ENCODE measurements at places on chromosomes 6 and 20. TPM values are rescaled to one million over a fixed set of nuclear protein-coding genes. Genes with fewer than 3 reads are reported as not detected.

Gene REM1
- total RNA-seq, result not detected

Gene BPIFB1
- not detected for total RNA-seq

Gene BANF2
- not detected for total RNA-seq

Gene CCN5
- total RNA-seq, result 21.1 TPM

Gene KIFC1
- total RNA-seq, result 5.3 TPM

Gene FAM217A
- not detected for total RNA-seq

Gene CLIC5
- not detected for total RNA-seq

Gene PHACTR3
- not detected for total RNA-seq

Gene PCK1
- total RNA-seq, result not detected

Gene TSPO2
- not detected for total RNA-seq

Gene TRAPPC3L
- under 0.01 TPM for total RNA-seq

Gene AFDN
- total RNA-seq, result 57.1 TPM

Gene RAB44
- total RNA-seq, result under 0.01 TPM
